ENCODE measurements at places on chromosomes 3 and 15.

- DNase-seq: no peak
Measured at GRCh38 chr3:150783316-150783715, 20.3 kb upstream of the SIAH2 start.

DNA sequence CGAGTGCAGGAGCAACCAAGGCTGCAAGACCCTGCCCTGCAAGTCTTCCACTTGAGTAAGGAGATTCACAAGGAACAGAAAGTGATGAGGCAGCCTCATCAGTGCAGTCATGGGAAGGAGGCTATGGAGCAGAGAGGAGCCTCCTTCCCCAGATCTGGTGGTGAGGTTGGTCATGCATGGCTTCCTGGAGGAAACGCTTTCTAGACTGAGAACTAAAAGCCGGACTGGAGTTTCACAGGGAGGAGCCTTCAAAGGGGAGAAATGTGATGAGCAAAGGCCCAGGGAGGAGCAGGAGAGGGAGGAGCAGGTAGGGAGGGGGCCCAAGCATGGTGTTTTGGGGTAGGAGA, 139.9 kb downstream of the SRGAP3 start:
- no peak for DNase-seq

DNA sequence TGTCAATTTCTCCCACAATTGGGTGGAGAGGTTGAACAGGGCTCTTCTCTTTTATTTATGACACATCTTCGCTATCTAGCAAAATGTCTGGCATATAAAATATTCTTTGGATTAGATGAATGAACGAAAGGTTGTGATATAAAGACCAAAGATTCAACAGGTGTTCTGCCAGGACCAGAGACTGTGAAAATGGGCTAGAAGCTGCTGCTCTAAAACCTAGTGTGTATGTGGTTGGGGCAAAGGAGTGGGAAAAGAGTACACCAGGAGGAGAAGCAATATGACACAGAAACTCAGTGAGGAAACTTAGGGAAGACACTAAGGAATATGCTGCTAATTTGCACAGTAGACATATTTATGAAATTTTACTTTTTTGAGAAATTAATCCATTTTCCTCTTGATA, 102.0 kb upstream of the CCDC80 start:
- no peak for DNase-seq

- no peak for DNase-seq
Measured at GRCh38 chr15:86744198-86744780, 664.6 kb downstream of the AGBL1 start.

DNA sequence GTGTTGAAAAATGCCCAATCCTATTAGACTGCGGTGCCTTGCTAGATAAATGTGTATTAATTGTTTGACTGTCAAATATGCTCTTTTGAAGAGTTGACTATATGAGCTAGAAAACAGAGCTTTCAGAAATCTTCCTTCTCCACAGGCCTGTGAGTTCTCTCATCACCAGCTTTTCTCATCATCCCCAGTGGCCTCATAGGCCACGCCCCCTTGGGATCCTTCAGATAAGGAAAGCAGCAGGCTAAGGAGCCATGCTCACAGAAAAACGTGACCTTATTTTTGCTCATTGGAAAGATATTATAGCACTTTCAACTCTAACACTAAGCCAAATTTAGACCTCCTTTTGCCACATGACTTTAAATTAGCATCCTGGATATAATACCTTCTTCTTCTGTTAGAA, 514.4 kb upstream of the ARRDC4 start:
- DNase-seq: no peak

DNA sequence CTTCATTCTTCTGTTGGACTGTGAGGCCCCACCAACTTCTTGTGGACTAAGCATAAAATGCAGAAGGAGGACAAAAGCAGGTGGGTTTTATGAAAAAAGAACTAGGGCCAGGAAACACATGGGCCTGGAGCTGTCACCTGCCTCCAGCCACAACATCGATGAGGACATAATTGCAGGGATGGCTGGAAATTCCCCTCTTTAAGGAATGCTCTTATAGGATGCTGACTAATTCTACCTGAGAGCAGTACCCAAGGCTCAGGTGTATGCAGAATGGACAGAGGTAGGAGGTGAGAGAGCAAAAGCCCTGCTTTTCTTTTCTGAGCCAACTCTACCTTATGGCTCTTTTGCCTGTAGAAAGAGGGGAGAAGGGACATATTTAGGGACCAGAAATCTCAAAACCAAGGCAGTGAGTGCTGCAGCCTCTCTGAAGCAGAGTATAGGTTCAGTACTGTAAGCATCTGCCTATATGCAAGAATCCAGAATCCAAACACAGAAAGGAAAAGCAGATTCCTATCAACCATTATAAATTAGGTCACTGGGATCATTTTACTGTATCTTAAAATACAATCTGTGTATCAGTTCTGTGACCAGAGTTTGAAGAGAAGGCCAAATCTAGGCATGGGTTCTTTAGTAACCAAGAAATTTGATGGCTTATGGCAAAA, 205.3 kb upstream of the WNT5A start:
- no peak for DNase-seq

GRCh38 chr3:196251918-196252317, 35.6 kb downstream of the SLC51A start:
- DNase-seq: no peak

DNA sequence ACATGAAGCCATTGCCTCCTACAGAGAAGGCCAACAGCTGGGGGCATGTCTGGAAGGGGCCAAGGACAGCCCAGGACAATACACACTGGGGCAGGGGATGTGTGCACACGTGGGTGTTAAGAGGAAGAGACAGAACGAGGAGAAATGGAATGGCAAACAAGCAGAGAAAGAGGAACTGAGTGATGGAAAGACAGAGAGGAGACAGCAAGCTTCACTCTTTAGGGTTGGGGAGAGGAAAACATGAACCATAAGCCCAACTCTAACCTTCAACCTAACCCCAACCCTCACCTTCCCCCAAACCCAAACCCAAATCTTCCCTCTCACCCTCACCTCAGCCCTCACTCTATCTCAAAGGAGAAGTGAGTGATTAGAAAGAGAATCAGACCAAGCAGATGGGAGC, 11.9 kb upstream of the PARL start:
- DNase-seq: no peak

- no peak for DNase-seq
Measured at GRCh38 chr3:97438131-97438530, 326.4 kb upstream of the ARL6 start.

GRCh38 chr3:102354818-102355515, 79.8 kb upstream of the ZPLD1 start:
- no peak for DNase-seq

DNA sequence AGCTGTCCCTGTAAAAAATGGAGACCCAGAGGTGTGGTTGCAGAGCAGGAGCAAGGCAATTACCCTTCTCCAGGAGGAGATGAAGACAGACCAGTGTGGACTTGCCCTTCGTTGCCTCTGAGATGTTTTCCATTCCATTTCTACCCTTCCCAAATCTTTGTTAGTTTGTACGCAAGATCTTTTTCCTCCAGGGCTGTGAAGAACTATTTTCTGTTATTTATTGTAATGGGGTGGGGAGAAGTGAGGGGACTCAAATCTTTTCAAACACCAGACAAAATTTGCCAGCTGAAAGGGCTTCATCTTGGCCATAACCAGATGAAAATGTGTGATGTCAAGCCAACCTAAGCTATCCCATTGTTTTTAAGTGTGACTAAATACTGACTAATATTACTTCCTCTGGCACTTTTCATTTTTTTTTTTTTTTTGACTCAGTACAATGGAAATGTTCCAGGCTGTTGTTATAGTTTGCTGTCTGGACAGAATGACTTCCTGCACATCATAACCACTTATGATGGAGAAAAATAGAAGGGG, 271.3 kb upstream of the TPRG1 start:
- DNase-seq: no peak

- DNase-seq: no peak
Measured at GRCh38 chr15:77531191-77532000, 101.3 kb downstream of the LINGO1 start.

GRCh38 chr15:35657679-35658311, 111.8 kb upstream of the DPH6 start:
- no peak for DNase-seq

GRCh38 chr3:159882790-159883779, 105.5 kb upstream of the IL12A start:
- no peak for DNase-seq

- no peak for DNase-seq
Measured at GRCh38 chr15:84921121-84921520, 36.7 kb downstream of the SLC28A1 start.

DNA sequence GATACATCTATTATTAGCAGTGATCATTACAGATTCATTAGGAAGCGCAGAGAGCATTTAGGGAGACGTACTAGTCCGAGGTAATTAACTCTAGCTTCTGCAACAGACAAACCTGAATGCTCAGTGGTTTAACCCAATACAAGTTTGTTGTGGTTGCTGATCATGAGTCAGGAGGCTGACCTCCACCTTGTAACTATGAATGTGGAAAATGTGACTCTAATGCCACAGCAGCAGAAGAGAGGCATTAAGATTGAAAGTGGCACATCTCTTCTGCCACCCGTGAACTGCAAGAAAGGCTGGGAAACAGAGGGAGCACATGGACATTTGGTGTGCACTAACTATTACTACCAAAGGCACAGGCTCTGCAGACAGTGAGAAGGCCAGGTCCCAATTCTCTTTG, 71.2 kb upstream of the C3orf80 start:
- no peak for DNase-seq

GRCh38 chr15:38598749-38599148, 34.1 kb upstream of the RASGRP1 start:
- no peak for DNase-seq

DNA sequence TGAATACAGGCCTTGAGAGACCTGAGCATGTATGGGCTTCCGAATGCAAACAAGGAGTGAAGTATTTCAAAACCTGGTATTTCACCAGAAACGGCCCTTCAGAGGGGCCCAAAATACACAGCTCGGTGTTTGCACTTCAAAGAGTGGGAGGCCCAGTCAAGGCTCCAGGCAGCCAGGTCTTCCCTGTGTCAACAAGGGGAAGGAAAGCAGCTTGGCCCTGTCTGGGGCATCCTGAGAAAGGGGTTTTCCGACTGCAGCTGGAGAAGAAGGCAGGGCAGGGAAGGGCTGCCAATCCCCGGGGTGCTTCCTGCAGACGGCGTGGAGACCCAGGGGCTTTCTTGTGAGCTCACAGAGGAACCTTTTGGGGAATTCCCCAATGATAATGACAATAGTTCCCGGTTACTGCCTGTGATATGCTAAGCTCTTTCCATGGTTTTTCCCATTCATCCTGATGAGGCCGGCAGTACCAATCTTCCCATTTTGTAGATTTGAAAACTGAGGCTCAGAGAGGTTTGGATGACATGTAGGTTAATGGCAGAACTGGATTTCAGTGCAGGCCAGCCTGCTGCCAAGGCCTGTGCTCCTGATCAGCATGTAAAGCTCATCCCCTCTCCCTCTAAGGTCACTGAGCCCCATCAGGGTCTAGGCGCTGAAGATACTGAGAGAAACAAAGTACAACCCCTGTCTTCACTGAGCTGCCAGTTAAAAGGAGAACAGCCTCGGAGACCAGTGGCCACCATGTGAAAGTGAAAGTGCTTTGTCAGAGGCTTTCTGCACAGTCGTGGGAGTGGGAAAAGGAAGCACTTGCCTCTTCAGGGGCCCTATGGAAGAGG, 43.0 kb upstream of the TLE3 start:
- no peak for DNase-seq

DNA sequence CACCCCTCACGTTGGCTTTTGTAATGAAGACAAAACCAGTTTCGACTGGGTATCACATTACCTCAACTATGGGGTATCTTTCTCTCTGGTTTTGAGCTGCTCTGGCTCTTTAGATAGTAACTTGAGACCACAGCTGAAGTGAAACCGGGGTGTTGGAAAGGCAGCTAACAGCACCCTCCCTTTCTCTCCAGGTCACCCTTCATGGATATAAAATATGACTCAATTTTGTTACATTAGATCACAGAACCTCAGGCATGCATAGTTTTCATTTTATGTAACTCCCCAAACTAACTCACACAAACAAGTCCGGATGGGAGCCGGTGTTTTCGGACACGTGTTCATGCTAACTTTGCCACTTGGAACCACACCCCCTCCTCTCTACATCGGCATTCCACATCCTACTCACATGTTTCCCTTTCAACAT, 90.7 kb downstream of the NR2F2 start:
- no peak for DNase-seq

GRCh38 chr3:114428044-114428595, 134.3 kb downstream of the TIGIT start:
- DNase-seq: no peak

DNA sequence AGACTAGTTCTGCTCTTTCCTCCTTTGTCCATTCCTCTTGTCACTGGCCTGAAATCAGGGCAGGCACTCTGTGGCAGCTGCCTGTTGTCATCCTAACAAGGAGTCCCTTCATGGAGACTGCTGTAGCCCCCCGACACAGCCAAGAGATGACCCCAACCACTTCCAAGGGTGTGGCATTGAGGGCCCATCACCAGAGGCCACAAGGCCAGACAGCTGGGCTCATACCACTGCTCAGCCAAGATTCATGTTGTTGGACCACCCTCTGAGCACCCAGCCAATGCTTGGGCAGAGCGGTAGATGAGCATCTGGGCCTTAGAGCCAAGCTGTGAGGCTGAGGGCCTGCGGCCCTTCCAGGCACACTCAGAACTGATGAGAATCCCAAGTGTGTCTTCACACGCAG, 85.4 kb downstream of the EPHB1 start:
- DNase-seq: no peak

DNA sequence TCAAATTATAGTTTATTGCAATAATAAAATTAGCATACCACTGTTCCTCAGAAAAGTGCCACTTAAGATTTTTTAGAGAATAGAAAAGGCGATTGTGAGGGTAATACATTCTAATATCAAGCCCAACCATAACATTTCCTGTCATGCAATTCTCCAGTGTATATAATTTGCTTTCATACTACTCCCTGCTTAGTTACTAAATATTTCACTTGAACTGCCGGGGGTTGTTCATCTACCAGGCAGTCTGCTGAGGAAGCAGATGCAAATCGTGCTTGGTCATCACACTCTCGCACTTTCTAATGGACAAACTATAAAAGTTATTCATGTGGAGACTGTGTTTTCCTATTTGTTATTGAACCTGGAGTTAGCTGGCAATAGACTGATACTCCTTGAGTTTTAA, 645.6 kb upstream of the CBLB start:
- no peak for DNase-seq

DNA sequence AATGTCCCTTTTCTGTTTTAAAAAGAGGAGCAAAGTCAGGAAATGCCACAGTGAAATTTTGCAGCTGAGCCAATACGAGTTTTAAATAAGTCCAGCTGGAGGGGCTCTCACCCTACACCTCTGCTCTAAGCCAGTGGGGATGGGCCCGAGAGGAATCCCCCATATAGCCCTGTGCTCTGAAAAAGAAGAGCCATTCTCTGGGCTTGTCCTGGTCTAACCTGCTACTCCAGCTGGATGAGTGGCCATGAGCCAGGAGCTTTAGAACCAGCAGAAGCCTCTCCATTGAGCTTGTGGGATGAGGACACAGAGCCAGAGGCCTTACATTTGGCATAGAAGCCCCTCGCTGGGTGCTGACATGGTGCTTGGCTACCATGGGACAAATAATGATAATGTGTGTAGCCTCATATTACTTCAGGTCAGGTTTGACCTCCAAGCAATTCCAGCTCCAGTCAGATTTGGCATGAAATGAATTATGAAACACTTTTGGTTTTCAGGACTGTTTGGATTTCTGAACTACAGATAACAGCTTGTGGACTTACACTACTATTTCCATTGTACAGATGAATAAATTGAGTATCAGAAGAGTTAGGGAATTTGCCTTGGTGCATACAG, 172.4 kb downstream of the CHST2 start:
- no peak for DNase-seq
